NCI-H2227 treated with DMSO at 0.1 percent for 48 hours (cell line): ENCODE measurements at places on chromosomes 7 and 10.
A peak's percentile ranks its signal among the peaks of the same experiment; 100 is the strongest.

DNA sequence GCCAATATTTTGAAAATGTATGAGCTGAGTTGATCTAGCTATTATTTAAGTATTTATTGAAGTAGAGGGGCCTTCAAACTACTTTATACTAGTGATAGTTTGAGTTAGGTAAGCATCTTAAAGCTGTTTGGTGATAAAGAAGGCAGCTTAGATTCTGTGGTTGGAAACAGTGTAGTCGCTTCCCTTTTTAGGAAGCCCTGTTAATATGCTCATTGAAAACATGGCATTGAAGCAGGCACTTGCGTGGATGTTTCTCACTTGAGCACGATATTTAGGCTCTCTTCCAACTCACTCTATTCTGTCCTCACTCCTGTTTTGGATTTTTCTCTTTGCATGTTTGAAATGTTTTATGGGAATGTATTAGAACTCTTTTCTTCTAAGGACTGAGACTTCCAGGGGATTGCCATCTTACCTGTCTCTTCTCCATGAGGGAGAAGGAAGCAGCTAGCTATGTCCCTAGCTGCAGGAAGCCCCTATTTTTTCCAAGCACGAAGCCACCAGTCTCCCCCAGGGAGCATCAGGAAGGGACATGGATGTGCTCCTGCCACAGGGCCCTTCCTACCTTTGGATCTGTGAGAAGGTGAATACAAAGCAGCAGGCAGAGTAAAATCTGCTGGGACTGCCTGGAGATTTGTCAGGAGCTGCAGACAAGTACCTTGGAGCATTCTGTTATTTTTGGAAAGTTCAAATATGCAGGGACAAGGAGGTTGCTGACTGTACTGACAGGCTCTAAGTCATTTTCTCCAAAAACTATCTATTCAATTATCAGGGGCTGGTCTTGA lies 22.0 kb upstream of the BMPR1A start:
- DNase-seq = no peak

GRCh38 chr7:49247759-49248158 lies 323.4 kb downstream of the CDC14C start:
- no peak for DNase-seq

DNA sequence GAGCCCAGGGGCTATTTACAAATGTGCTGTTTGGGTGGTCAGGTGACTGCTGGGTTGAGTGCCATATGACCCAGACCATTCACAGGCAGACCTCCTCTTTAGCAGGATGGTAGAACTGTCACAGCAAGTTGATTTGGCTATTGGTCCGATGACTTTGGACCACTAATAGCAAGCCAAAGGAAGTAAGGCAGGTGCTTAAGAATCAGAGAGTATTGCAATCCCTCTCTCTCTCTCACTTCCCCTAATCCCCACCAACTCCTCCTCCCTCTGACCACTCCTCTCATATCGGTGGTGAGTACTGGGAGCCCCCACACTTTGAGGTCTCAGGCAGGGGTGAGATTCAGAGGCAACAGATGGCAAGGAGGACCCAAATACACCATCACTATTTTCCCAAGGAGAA lies 165.3 kb downstream of the TRIL start:
- no peak for DNase-seq

DNA sequence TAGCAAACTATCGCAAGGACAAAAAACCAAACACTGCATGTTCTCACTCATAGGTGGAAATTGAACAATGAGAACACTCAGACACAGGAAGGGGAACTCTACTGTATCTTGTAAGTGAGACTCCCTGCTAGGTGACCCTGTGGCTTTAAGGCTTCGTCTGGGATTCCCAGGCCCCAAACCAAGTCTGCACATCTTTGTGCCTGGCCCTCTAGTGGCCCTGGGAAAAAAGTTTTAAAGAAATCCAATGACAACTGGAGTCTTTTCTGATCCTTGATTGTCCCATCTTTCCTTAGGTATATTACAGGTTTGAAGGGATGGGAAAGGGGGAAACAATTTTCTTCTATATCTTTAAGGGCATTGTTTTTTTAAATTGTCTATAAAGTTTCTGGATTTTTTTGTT lies 10.6 kb upstream of the LIPM start:
- no peak for DNase-seq

DNA sequence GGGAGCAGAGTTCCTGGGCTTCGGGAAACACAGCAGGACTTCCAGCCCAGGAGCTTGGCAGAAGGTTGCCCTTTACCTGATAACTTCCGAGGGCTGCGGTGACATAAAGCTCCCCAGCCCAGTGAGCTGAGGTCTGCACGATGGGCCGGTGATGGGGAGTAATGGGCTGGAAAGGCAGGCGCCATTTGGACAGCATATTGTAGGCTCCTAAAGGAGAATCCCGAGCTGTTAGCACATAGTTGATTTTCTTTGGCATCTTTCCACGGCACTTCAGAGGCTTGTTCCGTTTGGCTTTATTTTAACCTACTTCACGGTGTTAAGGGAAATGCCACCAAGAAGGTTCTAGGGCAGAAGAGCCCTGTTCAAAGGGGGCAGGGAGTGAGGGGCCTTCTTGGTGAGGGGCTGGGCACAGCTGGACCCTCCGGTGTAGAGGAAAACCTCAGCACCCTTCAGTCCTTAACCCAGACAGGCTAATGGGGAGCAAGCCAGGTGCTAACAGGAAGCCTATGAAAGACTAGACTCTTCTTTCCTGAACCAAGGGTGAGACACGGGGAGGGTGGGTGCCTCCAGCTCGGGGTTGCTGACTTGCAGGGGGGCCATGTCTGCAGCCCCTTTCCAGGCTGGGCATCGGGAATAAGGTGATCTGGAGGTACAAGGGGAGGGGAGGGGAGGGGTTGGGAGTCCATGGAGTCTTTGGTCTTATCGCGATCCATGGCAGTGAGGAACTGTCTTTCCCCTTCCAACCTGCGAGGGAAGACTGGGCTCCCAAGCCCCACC lies 347.7 kb downstream of the GLRX3 start:
- DNase-seq = no peak

DNA sequence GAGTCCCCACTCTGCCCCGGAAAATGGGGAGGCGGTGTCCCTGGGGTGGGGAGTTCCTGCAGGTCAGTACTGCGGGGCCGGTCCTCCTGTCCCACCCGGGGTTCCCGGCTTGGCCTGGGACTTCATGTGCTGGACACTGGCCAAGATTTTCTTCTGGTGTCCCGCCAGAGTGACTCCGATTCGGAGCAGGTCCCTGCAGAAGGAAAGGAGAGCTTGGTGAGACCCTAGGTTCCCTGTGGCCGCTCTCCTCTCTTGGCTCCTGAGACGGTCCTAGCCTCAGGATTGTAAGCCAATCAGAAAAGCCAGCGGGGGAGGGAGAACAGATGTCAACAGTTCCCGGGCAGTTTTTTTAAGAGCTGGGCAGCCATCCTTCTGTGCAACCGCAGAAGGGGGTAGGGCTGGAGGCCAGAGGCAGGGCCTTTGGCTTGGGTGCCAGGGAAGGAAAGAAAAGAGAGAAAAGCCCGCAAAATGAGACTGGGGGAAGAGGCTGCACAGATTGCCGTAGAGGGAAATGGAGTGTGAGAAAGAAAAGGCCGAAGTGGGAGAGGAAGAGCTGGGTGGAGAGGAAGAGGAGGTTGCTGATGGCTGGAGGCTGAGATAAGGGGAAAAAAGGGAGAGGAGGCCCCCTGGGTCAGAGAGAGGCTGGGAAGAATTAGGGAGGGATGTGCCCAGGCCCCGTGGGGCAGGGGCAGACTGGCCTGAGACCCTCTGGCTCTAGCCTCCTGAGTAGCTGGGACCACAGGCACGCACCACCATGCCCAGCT lies 23.7 kb downstream of the EPHB4 start:
- DNase-seq = peak; percentile 86

GRCh38 chr10:49166484-49167400 lies 21.4 kb downstream of the TMEM273 start:
- DNase-seq = no peak

- no peak for DNase-seq
These were observed 5.9 kb upstream of the ADAP1 start for GRCh38 chr7:960269-960871.

GRCh38 chr7:36736899-36737211 lies 12.6 kb upstream of the AOAH start:
- DNase-seq = no peak

DNA sequence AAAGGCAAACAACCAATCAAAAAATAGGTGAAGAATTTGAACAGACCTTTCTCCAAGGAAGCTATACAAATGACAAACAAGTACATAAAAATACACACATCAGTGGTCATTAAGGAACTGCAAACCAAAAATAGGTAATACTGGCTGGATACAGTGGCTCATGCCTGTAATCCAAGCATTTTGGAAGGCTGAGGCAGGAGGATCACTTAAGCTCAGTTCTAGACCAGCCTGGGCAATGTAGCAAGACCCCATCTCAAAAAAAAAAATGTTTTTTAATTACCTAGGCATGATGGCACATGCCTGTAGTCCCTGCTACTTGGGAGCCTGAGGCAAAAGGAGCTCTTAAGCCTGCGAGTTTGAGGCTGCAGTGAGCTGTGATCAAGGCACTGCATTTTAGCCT lies 19.3 kb downstream of the CDCA7L start:
- DNase-seq = no peak

- DNase-seq = no peak
These were observed 16.8 kb upstream of the RAMP3 start for GRCh38 chr7:45140827-45141226.

DNA sequence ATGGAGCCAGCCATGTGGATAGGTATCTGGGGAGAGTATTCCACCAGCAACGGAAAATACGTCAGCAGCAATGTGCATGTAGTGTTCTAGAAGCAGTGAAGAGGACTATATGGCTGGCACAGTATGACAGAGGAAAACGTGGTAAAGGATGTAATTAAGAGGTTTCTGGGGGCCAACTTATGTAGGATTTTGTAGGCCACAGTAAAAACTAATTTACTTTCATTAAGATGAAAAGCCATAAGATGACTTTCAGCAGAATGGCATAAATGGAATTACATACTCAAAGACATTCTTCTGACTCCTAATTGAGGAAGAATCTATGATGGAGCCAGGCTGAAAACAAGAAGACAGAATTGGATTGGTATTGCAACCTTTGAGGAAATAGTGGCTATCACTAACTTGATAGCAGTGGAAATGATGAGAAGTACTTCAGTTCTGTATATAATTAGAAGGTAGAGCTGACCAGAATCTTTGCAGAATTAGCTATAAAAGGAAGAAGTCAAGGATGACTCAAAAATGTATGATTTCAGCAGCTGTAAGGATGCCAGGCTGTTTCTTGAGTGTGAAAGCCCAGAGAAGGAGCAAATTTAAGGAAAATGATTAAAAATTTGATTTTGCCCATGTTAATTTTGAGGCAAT lies 156.7 kb downstream of the MBL2 start:
- DNase-seq = no peak

DNA sequence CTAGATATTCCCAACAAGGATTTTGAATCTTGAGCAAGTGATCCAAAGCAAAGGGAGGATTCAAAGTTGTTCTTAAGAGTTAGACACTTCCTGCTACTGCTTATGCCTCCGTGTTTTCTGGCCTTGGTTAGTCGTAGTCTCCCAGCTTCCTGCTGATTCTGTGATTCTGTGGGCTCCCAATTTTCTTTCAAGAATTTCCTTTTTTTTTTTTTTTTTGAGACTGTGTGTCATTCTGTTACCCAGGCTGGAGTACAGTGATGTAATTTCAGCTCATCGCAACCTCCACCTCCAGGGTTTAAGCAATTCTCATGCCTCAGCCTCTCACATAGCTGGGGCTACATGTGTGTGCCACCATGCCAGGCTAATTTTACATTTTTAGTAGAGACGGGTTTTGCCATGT lies 4.4 kb upstream of the ITGB8 start:
- DNase-seq = no peak

- no peak for DNase-seq
These were observed 90.9 kb downstream of the CHST15 start for GRCh38 chr10:124002391-124003069.

- no peak for DNase-seq
These were observed 37.9 kb upstream of the DNAJB12 start for GRCh38 chr10:72392571-72392970.

DNA sequence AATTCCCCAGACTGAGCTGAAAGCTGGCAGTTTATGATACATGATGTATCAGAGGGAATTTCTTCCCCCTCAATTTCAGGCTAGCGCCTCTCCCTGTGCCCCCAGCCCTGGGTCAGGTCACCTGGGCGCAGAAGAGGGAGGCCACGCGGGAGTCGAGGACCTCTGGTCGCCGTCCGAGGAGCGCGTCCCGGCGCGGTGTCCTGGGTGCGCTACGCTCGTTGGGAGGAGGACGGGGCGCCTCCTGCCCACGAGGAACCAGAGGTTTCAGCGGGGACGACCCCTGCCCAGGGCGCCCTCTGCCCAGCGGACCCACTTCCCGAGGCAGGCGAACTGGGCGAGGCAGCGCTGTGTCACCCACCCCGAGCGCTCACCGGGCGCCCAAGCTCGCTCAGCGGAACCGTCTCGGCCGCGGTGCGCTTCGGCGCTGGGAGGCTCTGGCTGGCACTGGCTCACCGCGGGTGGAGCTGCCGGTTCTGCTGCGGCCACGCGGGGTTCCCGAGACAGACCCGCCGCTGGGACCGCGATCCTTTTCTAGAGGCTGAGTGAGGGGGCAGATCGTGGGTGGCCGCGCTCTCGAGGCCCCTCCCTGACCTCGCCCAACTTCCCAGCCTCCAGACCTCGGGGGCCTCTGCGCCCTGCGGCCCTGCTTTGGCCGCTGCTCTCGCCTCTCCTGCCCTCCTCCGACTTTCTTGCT lies at the start of gene FAM237B:
Gene FAM237B (minus strand): TSS at position 504 of the 694 bp plus-strand sequence. CDS start 1,556 bp downstream, outside the sequence.
- DNase-seq = peak; percentile 12

DNA sequence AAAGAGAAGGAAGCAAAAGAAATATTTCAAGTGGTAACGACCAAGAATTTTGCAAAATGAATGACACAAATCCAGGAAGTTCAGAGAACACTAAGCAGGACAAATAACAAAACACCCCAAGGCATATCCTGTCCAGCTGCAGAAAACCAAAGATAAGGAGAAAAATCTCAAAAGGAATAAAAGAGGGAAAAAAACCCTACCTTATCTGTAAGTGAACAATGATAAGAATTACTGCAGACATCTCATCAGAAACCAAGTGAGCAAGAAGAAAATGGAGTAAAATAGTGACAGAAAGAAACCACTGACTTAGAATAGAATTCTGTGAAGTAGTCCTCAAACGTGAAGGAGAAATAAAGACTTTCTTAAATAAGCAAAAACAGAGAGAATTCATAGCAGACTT lies 21.8 kb downstream of the CARD11 start:
- no peak for DNase-seq

DNA sequence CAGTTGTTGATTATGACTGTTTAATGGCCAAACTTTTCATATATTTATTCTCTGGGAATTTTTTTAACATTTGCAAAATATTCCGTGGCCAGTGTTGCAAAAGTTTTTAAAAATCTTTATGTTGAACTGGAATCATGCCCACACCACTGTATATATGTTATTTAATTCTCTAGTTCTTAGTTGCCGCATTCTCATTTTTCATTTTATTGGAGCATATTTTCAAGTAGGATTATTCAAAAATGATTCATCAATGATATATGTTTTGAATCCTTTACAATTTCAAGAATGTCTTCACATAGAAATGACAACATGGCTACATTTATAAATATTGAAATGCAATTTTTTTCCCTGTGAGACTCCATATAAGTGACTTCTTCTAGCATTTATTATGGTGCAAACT lies 188.6 kb upstream of the LRRTM3 start:
- no peak for DNase-seq
